ENCODE measurements at places on chromosomes 5 and 9.

DNA sequence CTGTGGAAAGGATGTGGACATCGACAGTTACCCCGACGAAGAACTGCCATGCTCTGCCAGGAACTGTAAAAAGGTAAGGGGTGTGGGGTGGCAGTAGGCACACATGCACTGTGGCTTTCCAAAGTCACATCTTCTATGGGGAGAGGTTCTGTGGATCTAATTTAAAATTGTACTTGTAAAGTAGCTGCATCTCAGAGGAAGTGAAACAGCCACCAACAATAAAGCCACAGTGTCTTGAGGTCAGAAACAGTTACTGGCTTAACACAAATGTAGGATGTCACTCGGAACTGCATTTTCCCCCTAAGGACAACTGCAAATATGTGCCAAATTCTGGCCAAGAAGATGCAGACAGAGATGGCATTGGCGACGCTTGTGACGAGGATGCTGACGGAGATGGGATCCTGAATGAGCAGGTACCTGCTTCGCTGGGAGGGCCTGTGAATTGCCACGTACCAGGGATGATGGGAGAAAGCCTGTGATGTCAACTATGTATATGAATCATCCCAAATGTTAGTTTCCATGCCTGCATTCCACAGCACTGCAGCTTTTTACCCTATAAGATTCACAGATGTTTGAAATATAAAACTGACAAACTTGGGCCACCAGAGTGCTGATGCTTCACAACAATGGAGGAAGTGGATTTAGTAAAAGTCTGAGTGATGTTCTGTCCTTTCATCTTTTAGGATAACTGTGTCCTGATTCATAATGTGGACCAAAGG is 35.3 kb downstream of the THBS4 start:
- no peak for DNase-seq

DNA sequence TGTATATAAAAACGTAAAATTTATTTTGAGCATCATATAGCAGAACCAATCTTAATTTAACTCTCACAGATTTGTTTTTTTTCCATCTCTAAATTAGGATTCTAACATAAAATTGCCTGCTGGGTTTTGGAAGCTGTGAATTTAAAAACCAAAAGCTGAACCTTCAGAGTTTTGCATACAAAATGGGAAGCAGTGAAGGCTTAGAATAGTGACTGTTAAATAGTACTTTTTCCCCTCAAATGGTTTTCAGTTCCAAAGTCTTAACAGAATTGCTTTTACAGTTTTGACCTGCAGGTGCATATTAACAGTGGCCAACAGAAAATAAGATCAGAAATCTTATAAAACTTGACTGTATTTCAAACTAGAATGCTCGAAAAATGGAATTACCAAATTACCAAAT is 55.1 kb upstream of the LVRN start:
- no peak for DNase-seq

DNA sequence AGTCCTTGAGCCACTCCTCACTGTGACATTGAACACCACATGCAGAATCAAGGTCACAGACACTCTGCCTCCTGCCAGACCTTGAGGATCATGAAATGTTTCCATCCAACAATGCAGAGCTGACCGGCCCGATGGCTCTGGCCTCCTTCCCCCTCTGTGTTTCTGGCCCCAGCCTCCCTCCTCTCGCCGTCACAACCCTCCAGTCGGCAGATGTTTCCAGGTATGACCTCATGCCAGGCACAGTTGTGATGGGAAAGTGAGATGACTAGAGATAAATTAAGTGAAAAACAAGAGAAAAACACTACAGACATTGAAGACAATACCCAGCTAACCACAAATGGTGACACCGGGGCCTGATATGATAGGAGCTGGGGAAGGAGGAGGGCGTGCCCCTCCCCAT is 9.8 kb downstream of the NTNG2 start:
- no peak for DNase-seq

DNA sequence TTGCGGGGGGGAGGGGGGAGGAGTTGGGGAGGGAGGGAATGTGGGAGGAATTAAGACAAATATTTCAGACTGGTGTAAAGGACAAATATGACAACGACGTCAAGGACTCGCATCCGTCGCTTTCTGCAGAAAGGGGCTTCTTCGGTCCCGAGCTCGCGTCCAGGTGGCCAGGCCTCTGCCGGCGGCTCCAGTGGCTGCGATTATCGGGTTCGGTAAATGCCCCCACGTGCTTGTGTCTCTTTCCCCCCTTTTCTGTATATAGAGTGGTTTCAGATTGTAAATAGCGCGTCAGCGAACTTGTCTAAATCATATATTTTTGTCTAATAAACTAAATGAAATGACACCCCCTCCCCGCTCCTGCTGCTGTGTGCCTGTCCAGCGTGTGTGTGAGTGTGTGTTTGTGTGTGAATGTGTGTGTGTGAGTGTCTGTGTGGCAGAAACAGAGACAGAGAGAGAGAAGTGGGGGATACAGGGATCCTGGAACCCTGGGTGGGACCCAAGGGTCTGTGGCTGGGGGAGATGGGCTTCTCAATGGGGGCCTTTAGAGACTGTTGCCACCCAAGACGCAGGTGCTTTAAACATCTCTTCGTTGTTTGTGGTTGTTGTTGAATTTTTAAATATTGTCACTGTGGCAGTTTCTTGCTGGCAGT is 5.6 kb downstream of the IRX1 start:
- DNase-seq = no peak

DNA sequence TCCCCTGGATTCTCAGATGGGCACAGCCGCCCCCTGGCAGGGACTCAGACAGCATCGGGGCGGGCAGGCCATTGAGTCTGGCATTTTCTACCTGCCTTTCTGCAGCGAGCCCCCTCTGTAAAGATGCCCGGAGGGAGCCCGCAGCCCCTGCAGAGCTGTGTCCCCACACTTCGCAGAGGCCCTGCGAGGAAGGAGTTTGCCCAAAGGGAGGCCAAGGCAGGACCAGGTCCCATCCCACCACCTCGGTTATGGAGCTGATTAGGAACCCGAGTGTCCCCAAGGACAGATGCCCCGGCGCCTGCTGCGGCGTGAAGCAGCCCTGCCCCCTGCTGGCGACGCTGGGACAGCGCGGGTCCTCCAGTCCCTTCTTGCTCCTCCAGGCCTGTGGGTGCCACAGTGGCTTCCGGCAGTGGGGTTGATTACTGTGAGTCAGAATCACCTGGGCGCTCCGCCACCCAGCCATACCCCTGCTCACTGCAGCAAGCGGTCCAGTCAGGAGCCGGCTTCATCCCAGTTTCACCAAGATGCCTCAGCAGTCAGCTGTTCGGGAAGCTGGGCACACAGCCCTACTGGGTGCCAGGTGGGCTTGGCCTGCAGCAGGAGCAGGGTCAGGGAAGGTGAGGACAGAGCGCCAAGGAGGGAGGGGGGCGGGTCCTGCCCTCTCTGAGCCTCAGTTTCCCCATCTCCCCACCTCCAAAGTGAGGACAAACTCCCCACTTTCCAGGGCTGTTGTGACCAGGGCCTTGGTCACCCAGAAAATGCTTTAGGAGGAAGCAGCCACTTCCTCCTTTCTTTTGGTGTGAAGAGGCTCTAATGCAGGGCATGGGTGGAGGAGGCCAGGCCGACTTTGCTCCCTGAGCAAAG is 117.2 kb downstream of the RXRA start:
- peak; percentile 92 for DNase-seq

Data from activated CD4-positive, alpha-beta T cell treated with anti-CD3 and anti-CD28 coated beads, Interleukin-10, Interleukin-2, amounts not matched to agents 100 ng/mL and 50 ng/mL, durations not matched to agents 16 hours and 8 hours (primary cell).